ENCODE measurements at places on chromosomes 5 and 9.

DNA sequence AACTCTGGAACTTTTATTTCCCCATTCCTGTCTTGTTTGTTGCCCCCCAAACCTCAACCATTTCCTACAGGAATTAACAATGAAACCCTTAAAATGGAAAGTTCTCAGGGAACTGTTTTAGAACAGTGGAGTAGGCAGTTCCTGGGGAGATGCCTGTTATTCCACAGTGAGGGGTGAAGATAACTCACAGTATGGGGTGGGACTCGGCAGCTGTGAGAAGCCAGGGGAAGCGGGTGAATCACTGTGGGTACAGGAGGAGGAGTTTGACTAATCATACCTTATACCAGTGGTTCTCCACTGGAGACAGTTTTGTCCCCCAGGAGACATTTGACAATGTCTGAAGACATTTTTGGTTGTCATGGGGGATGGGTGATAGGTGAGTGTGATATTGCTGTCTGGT lies 36.9 kb upstream of the GLRA1 start:
- DNase-seq, result no peak

GRCh38 chr9:27090711-27091110 lies 18.3 kb upstream of the TEK start:
- no peak for DNase-seq

DNA sequence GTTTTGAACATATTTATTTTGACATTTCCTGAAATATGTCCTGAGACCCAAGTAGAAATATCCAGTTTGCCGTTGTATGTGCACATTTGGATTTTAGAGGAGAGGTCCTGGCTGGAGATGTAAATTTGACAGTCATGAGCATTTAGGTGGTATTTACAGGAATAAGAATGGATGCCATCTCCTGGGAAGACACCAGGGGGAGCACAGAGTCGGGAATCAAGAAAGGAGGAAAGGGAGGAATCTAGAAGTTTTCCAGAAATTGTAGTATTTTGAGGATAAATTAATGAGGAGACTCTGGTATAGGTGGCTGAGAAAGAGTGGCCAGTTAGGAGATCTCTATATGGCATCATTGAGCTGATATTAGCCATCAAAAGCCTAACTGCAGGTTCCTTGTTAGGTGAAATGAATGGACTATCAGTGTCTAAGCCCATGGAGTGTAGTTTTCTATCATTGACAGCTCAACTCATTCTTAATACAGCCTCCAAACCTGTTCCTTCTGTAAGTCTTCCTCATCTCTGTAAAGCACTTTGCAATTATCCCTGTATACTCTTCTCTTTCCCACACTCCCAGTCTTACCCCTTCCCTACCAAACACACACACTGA lies 7.2 kb downstream of the GAPT start:
- peak; percentile 39 for DNase-seq

GRCh38 chr5:149130121-149130914 lies 11.0 kb upstream of the ABLIM3 start:
- no peak for DNase-seq

- DNase-seq, result no peak
These were observed 157.1 kb downstream of the ARRDC3 start for GRCh38 chr5:91225848-91226686.

- peak; percentile 35 for DNase-seq
These were observed 69.0 kb downstream of the MVB12B start for GRCh38 chr9:126395439-126396212.

DNA sequence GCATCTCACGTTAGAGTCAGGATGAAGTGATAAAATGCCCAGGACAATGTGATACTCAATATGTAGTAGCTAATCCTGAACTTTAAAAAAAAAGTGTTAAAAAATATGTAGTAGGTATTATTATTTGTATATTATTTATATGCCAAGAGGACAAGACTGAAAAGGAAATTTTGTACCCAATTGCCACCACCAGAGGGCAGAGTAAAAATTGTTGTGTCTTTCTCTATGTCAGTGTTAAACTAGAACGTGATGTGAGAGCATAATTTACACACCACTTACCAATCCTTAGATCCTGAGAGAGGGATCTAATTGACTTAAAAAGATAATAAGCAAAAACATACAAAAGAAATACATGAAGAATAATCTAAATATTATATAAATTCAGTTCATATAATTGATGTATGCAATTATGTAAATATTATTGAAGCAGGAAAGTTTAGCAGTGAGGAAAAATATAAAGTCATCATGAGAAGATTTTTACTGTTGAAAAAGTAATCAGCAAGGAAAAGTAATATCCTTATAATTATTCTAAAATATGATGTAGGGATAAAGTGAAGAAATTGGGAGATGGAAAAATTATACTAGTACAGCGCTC lies 288.9 kb downstream of the RAB3C start:
- peak; percentile 53 for DNase-seq

DNA sequence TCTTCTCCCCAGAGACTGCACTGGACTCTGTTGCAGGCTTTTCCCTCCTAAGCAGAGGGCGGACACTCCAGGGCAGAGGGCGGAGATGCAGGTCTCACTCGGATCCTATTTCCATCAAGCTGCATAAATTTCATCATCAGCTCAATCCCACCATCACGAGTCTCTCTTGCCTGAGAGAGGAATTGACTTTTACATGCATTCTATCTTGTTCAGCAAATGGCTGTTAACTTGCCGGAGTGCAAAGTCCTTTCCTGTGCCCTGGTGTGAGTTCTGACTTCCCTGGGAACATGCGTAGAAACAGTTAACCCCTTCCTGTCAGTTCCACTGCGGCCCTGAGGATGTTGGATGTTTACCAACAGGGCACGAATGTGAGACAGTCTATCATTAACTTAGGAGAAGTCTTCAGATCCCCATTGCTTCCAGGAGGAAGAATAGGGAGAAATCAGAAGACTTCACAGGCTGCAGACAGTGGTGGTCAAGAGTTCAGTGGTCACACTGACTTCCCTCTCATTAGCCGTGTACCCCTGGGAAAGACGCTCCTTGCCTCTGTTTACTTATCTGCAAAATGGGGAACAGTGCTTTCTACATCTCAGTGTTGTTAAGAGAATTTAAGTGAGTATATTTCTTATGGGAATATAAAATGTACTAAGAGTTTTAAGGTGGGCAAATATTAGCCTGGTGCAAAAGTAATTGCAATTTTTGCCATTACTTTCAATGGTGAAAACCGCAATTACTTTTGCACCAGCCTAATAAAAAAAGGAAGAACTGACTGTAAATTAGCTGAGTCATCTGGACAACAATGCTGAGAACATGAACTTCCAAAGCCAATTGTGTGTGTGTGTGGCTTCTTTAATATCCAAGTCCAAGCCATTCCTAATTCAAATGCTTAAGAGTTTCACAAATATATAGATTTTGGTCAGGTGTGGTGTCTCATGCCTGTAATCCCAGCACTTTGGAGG lies 248.0 kb downstream of the DRD1 start:
- no peak for DNase-seq

GRCh38 chr9:4540425-4540824 lies 50.2 kb downstream of the SLC1A1 start:
- DNase-seq, result no peak

DNA sequence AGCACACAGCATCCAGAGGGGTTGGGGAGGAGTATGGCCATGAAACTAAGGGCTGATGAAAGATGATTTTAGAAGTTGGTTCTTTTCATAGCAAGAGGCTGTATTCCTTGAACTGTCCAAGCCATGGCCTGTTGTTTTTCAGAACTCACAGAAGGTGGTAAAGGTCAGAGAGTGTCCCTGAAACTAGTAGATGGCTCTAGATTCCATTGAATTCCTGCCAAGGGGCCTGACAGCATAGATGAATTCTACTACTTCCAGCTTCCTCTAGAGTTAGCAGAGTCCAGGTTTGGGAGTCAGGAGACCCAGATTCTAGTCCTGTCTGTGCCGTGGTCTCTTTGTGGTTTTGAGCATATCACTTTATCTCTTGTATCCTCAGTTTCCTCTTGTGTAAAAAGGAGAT lies 101.6 kb downstream of the GRIA1 start:
- no peak for DNase-seq

DNA sequence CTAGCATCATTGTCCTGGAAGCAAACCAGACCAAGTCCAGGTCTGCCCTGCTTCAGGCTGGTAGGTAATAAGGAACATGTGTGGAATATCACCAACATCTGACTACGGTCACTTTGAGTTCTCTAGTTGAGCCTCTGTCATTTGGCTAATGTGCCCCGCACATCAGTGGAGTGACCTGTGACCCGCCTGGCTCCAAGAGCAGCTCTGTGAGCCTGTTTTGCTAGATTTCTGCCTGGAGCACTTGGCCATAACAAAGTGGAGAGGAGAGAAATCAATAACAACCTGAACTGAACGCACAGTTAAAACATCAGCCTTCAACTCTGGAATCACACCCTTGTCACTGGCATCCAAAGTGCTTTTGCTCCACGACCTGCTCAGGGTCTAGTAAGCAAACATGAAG lies 115.7 kb downstream of the PPP2R2B start:
- no peak for DNase-seq

- no peak for DNase-seq
These were observed 179.8 kb upstream of the ARRDC3 start for GRCh38 chr5:91562922-91563321.

- DNase-seq, result no peak
These were observed 46.7 kb downstream of the INSYN2B start for GRCh38 chr5:169933616-169934015.

DNA sequence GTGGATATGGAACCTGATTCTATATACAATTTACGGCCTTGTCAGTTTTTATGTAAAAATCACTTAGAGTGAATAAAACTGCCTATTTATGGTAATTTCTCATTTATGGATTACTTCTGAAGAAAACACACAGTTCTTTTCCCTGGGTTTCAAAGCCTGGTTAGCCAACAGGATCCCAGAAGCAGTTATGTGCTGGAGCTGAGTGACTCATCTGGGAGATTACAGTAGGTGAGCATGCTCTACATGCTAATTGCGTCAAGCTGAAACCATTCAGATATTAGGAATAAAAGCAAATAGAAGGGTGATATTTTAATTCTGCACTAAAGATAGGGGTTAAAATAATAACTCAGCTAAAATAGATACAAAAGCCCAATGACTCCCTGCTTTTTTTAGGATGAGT lies 47.8 kb downstream of the PDE4D start:
- no peak for DNase-seq

DNA sequence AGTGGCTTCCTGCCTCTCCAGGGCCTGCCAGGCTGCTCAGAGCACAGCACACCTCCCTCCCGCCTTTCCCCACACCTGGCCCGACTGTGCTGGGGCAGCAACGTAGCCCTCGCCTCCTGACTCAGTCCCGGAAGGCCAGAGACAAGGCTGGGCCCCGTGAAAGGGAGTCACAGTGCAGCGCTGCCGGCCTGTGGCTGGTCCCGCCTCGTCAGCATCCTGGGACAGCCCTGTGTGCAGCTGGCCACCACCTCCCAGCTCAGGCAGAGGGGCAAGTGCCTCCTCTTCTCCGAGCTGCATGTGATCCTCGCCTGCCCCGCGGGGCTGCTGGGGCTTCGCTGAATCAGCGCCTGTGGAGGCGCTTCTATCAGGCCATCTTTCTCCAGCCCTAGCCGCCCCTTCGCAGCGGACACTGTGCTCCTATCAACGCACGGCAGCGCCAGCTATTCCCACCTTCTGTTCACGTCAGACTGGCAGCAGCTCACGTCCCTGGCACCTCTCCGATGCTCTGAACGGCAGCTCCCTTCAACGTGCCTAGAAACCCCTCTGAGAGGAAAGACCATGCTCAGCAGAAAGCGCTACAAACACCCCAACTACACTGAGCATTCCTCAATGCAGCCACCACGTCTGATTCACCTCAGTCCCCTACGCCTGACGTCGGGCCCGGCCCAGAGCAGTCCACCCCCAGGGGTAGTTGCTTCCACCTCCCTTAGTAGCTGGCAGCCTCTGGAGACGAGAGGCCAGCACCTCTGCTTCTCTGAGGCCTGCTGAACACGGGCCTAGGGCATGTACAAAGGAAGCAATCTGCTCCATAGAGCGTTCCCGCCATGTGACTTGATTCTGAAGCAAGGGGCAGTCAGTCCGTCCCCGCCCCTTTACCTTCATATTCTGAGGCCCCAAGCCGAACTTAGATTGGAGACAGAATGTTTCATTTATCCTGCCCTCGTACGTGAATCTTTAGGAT lies 78.8 kb downstream of the GPR21 start:
- peak; percentile 46 for DNase-seq

GRCh38 chr5:144144956-144145751 lies 25.3 kb downstream of the YIPF5 start:
- no peak for DNase-seq

- no peak for DNase-seq
These were observed 3.7 kb upstream of the PCDH1 start for GRCh38 chr5:141881886-141882285.

DNA sequence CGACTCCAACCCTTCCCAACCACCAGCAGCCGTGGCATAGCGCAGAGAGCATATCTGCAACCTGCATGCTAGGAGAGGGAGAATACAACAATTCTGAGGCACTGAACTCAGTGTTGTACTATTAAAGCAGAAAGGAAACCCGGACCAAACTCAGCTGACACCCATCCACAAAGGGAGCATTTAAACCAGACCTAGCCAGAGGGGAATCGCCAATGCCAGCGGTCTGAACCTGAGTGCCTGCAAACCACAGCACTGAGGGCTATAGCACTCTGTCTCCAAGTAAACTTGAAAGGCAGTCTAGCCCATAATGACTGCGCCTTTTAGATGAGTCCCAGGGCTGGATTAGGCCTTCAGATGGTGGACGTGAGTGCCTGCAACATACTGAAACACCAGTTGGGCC lies 494.4 kb upstream of the PTPRD start:
- DNase-seq, result no peak

DNA sequence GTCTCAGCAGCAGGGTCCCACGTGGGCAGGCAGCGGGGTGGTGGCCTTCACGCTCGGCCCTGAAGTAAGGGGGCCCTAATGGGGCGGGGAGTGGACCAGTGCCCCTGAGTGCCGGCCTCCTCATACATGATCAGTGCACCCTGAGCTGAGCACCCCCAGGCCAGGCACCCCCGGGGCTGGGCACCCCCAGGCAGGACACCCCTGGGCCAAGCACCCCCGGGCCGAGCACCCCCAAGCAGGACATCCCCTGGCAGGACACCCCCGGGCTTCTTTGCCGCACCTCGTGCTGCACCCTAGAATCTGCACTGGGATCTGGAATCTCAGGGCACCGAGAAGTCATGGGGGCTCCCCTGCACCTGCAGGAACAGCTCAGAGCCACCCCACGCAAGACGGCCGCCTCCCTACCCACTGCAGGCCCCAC lies 51.4 kb downstream of the EXD3 start:
- DNase-seq, result no peak

DNA sequence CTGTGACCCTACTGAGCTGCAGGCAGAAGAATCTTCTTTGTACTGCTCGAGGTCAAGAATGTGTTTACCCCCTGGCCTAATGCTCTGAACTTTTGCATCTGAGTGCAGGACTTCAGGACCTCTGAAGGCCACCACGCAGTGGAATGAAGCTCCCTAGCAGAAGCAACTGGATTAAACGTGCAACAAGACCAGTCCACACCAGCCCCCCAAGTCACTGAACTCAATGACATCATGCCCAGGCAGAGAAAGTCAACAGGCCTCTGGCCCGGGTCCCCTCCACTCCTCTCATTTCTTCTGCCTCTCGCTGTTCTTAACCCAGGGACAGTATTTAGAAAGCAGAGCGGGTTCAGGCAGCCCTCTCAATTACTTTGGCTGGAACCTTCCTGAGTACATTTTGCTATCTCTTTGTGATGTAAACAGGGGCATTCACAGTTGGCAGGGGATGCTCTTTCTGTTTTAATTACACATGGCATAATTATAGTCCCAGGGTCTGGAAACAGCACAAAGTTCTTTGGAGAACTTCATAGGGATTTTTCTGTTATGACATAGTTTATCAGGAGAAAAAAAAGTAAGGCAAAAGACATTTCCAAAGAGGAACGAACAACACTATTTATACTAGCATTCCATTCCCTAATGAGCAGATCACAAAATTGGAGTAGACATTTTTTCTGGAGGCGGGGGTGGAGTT lies 108.2 kb upstream of the SPATA31D4 start:
- DNase-seq, result no peak

- DNase-seq, result no peak
These were observed 194.3 kb upstream of the MAP3K1 start for GRCh38 chr5:56620903-56621677.

All from pons (tissue), 1 donor.